ENCODE measurements at places on chromosomes 2 and 18.

- DNase-seq = no peak
- H3K36me3 ChIP-seq = peaks cover 12% of the 10 kb centered on the region
- no peak overlapping the region for H3K4me3 ChIP-seq
- no peaks in the 10 kb centered on the region for H3K27me3 ChIP-seq
Measured at GRCh38 chr2:72619626-72620025, 206.2 kb downstream of the EXOC6B start.

DNA sequence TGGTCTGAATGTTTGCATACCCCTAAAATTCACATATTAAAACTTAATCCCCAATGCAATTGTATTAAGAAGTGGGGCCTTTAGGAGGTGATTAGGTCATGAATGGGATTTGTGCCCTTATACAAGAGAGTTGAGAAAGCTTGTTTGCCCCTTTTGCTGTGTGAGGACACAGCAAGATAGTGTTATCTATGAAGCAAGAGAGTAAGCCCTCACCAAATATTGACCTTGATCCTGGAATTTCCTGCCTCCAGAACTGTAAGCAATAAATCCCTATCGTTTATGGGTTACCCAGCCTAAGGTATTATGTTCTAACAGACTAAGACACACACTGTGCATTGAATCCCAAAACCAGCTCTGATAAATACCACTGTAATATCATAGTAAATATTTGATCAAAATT is 32.2 kb downstream of the NR4A2 start:
- no peaks in the 10 kb centered on the region for H3K36me3 ChIP-seq
- H3K4me3 ChIP-seq = no peak overlapping the region
- peaks cover 26% of the 10 kb centered on the region for H3K27me3 ChIP-seq
- DNase-seq = no peak
- H3K4me1 ChIP-seq = no peaks in the 10 kb centered on the region

DNA sequence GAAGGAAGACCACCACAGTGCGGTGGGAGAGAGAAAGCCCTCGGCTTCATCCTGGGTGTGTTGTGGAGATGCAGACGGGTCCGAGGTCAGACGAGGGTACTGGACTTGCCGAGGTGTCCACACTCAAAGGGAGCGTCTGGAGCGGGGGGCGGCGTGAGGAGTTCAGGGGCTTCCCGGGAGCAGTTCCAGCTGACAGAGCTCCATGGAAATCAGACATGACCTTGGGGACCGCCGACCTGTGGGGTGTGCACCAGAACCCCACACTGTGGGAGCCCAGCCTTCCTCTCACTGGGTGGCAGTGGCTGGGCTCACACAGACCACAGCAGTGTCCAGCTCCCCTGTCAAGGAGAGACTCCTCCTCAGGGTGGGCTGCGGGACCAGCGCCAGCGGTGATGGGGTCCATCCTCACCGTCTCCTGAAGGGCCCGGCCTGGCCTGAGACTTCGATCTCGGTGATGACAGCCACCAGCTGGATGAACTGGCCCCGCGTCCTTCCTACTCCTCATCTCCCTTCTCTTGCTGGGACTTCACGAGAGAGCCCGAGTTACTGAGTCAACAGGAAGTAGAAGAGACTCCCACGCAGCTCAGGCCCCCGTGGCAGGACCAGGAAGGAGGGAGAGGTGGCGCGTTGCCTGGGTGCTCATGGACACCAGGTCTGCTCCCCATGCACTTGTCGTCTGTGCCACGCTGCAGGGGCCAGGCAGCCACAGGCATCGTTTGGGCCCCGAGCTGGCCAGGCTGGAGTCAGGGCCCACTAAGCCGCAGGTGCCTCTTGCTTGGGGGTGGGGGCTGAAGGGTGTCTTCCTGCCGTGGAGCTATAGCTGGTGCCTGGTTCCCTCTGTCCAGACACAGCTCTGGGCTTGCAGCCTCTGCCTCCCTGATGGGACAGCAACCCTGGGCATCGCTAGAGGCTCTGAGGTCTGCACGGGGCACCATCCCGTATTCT is 101.9 kb upstream of the CTDP1 start:
- no peak for DNase-seq
- H3K4me1 ChIP-seq = peaks cover 5% of the 10 kb centered on the region
- no peaks in the 10 kb centered on the region for H3K36me3 ChIP-seq
- H3K4me3 ChIP-seq = no peak overlapping the region
- H3K27ac ChIP-seq = no peak overlapping the region
- H3K27me3 ChIP-seq = no peaks in the 10 kb centered on the region

DNA sequence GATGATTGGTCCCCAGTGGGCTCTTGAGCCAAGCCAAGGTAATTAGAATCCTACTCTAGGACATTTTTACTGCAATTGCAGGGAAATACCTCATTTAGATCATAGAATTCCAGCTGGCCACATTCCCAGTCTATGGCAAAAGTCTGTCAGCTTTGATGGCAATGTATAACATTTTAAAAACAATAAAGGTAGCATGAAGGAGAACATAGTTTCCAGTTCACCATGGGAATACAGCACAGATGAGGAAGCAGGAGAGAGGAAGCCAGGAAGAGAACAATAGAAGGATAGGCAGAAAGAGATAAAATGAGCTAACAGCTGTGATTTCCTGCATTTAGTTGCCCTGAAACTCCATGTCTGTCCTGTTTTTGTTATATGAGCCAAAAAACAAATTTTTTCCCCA is 897.3 kb upstream of the DDX18 start:
- no peaks in the 10 kb centered on the region for H3K36me3 ChIP-seq
- H3K27ac ChIP-seq = no peak overlapping the region
- no peaks in the 10 kb centered on the region for H3K4me1 ChIP-seq
- no peaks in the 10 kb centered on the region for H3K27me3 ChIP-seq
- no peak overlapping the region for H3K4me3 ChIP-seq
- DNase-seq = no peak

DNA sequence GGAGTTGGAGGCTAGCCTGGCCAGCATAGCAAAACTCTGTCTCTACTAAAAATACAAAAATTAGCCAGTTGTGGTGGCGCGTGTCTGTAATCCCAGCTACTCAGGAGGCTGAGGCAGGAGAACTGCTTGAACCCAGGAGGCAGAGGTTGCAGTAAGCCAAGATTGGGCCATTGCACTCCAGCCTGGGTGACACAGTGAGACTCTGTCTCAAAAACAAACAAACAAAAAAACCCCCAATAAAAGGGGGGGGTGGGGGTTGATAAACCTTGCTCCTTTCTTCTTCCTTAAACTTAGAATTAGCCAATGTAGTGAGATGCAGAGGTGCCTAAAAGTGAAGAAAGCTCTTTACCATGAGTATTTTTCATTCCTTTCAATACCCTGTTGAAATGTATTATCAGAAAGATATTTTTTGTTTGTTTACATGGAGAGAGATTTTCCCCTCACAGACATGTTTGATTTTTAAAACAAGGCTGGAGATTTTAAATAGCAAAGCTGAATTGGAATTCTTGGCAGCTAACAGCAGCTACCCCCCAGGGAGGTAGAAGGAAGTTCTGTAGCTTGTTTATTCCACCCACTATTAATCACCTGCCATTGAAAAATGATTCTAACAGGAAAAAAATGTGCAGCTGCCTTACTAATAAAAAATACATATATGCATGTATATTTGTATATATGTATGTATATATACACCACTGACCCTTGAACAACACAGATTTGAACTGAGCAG is 48.6 kb downstream of the GYPC start:
- no peak for DNase-seq
- H3K4me3 ChIP-seq = no peak overlapping the region
- no peak overlapping the region for H3K27ac ChIP-seq
- H3K36me3 ChIP-seq = peaks cover 6% of the 10 kb centered on the region
- no peaks in the 10 kb centered on the region for H3K27me3 ChIP-seq
- no peaks in the 10 kb centered on the region for H3K4me1 ChIP-seq

- H3K36me3 ChIP-seq = peaks cover 29% of the 10 kb centered on the region
- no peak for DNase-seq
- H3K27me3 ChIP-seq = no peaks in the 10 kb centered on the region
Measured at GRCh38 chr2:219140722-219141121, 19.9 kb downstream of the NHEJ1 start.

DNA sequence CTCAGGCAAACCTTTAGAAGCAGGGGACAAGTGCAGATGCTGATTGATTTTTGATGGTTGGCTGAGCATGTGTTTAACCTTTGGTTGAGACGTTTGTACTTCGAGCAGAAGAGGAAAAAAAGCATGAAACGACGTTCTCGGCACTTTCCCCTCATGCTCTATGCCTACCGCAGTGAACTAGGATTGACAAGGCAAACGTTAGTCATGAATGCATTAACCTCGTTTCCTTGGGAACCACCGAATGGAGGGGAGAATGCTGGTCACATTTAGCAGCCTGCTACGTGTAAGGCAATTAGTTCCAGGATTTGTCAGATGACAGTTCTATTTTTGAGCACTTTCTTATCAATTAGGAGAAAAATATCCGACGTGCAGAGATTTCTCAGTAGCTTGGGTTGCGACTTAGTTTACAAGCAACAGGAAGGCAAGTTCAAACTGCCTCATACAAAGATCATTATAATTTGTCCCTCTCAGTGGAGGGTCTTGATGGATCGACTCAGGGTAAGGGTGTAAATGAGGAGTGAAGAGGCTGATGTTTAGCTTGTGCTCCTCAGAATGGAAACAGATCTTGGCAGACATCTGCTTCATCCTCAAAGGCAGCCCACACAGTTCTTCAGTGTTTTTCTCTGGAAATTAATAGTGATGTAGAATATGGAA is 47.4 kb upstream of the GPR45 start:
- H3K4me3 ChIP-seq = no peak overlapping the region
- H3K4me1 ChIP-seq = no peaks in the 10 kb centered on the region
- no peak for DNase-seq
- H3K27ac ChIP-seq = no peak overlapping the region

DNA sequence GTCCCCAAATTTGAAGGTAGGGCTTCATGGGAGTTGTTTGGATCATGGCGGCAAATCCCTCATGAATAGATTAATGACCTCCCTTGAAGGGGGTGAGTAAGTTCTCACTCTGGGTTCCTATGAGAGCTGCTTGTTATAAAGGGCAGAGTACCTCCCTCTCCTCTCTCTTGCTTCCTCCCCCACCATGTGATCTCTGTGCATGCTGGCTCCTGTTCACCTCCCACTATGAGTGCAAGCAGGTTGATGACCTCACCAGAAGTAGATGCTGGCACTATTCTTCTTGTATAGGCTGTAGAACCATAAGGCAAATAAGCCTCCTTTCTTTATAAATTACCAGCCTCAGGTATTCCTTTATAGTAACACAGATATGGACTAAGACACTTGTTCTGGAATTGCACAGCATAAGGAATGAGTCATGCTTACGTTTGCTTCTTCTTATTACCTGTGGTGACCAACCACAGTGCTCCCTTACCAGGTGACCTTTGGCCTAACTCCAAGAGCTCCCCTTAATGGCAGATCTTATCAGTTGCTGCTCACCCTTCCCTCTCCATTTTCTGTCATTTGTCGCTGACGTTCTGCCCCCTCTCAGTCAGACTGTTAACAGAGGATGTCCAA is 559.5 kb upstream of the GCFC2 start:
- no peaks in the 10 kb centered on the region for H3K27me3 ChIP-seq
- H3K4me1 ChIP-seq = no peaks in the 10 kb centered on the region
- H3K4me3 ChIP-seq = no peak overlapping the region

- peak within 1 kb of the TSS; percentile 79 for H3K27ac ChIP-seq
- peaks cover 21% of the 10 kb centered on the region for H3K36me3 ChIP-seq
- peak; percentile 60 for DNase-seq
- H3K4me1 ChIP-seq = peaks cover 48% of the 10 kb centered on the region
- H3K4me3 ChIP-seq = peak within 1 kb of the TSS; percentile 94
Measured at GRCh38 chr2:162073888-162074631, at the start of gene DPP4. DPP4 (minus strand) TSS chr2:162074215; CDS start chr2:162073981, 234 bp downstream.

- DNase-seq = no peak
- no peaks in the 10 kb centered on the region for H3K27me3 ChIP-seq
- H3K4me1 ChIP-seq = no peaks in the 10 kb centered on the region
- H3K27ac ChIP-seq = no peak overlapping the region
- no peak overlapping the region for H3K4me3 ChIP-seq
Measured at GRCh38 chr18:27793013-27793785, 383.7 kb downstream of the CDH2 start.

DNA sequence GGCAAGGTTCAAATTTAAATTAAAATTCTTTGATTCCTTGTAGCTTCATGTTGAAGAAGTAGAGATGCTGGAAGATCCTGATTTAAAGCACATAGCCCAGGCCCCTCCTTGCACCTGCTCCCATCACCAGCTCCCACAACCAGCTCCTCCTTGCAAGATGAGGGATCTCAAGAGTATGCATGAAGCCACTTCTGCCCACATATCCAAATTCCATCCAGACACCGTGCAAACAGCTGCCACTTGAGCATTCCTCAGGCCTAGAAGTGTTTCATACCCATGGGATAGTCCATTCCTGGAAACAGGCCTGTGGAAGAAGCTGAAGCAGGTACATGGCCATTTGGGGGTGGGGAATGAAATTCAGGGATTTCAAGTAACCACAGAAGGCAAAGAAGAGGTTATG is 32.4 kb upstream of the ITPRID2 start:
- H3K27me3 ChIP-seq = peaks cover 2% of the 10 kb centered on the region
- H3K4me3 ChIP-seq = no peak overlapping the region
- DNase-seq = no peak
- no peak overlapping the region for H3K27ac ChIP-seq

GRCh38 chr2:23135481-23136100 is 249.4 kb upstream of the KLHL29 start:
- H3K4me1 ChIP-seq = peaks cover 3% of the 10 kb centered on the region
- H3K36me3 ChIP-seq = no peaks in the 10 kb centered on the region
- H3K27ac ChIP-seq = no peak overlapping the region
- H3K27me3 ChIP-seq = peaks cover 13% of the 10 kb centered on the region
- DNase-seq = no peak
- no peak overlapping the region for H3K4me3 ChIP-seq

- no peak for DNase-seq
- H3K4me3 ChIP-seq = no peak overlapping the region
- H3K36me3 ChIP-seq = no peaks in the 10 kb centered on the region
- peaks cover 3% of the 10 kb centered on the region for H3K27me3 ChIP-seq
Measured at GRCh38 chr2:107743274-107743673, 83.4 kb upstream of the RGPD4 start.

DNA sequence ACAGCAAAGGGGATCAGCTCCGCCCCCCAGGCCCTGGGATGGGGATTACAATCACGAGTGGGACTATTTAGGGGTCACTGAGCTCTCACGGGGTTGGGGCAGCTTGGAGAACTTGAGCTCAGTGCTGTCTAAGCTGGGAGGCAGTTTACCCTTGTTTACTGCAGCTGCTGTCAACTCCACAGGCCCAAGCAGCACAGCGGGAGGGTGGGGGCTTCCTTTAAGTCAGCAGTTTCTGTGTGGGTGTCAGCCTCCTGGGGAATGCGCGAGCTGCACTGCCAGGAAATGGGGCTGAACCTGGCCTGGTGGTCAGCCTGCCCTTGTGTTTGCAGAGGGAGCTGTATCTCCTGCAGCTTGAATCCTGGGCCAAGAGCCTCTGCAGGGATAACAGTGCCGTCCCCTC is 29.8 kb downstream of the TOGARAM2 start:
- H3K4me1 ChIP-seq = peaks cover 74% of the 10 kb centered on the region
- H3K36me3 ChIP-seq = no peaks in the 10 kb centered on the region
- H3K27ac ChIP-seq = peak overlapping the region; percentile 83
- no peaks in the 10 kb centered on the region for H3K27me3 ChIP-seq
- H3K4me3 ChIP-seq = peak overlapping the region; percentile 11

GRCh38 chr2:76688732-76689131 is 833.4 kb downstream of the LRRTM4 start:
- no peak overlapping the region for H3K4me3 ChIP-seq
- H3K27me3 ChIP-seq = no peaks in the 10 kb centered on the region
- H3K27ac ChIP-seq = no peak overlapping the region
- H3K36me3 ChIP-seq = no peaks in the 10 kb centered on the region

GRCh38 chr2:111982822-111983221 is 72.2 kb upstream of the TMEM87B start:
- no peaks in the 10 kb centered on the region for H3K36me3 ChIP-seq
- H3K27me3 ChIP-seq = no peaks in the 10 kb centered on the region
- H3K4me3 ChIP-seq = no peak overlapping the region
- peaks cover 13% of the 10 kb centered on the region for H3K4me1 ChIP-seq
- peak; percentile 47 for DNase-seq

GRCh38 chr2:26284132-26284531 is 39.4 kb downstream of the HADHB start:
- no peak for DNase-seq
- no peaks in the 10 kb centered on the region for H3K4me1 ChIP-seq
- H3K27me3 ChIP-seq = no peaks in the 10 kb centered on the region
- no peak overlapping the region for H3K4me3 ChIP-seq
- peaks cover 38% of the 10 kb centered on the region for H3K36me3 ChIP-seq

Measured in activated naive CD4-positive, alpha-beta T cell treated with anti-CD3 and anti-CD28 coated beads for 36 hours (primary cell).